Body of pancreas (tissue), 4 donors: ENCODE measurements at places on chromosomes 2 and 18. TPM values are rescaled to one million over a fixed set of nuclear protein-coding genes. Genes with fewer than 3 reads are reported as not detected.

- no peak overlapping the region for H3K27ac ChIP-seq
- no peak for DNase-seq
- H3K36me3 ChIP-seq = no peaks in the 10 kb centered on the region
- H3K4me3 ChIP-seq = no peak overlapping the region
- no peaks in the 10 kb centered on the region for H3K4me1 ChIP-seq
These were observed 234.5 kb downstream of the TWIST2 start for GRCh38 chr2:239082425-239082824.

DNA sequence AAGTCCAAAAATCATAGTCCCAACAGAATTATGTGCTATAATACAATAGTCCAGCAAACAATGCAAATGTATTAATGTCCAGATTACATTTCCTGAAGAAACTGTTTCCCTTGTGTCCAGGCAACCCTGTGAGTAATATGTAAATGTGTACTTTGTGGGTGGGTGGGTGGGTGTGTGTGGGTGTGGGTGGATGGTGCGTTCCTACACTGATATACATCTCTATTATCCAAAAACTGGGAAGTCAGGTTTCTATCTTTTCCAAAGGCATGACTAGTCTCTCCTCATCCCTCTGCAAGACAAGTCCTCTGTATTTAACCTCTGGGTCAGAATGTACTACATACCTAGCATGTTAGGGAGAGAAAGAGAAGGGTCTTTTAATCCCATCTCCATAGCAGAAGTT lies 71.6 kb downstream of the LNPK start:
- H3K27ac ChIP-seq = no peak overlapping the region
- no peak for DNase-seq
- H3K4me1 ChIP-seq = no peaks in the 10 kb centered on the region
- no peak overlapping the region for H3K4me3 ChIP-seq

DNA sequence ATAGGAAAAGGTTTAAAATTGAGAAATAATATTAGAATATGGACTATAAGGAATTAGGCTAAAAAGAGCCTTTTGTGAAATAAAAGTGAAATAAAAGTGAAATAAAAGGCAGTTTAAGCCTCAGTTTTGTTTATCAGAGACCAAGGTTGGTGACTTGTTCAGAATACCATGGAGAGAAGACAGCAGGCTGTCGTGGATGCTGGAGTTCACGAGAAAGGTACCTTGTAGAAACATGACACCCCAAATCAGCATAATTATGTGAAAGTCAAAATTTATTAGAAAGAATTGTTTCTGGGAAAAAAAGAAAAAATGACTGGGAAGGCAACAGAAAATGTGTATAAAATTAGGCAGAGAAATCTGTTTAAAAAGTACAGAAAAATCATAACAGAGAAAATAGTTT lies 46.5 kb upstream of the SPAG16 start:
- no peaks in the 10 kb centered on the region for H3K36me3 ChIP-seq
- DNase-seq = no peak
- H3K27ac ChIP-seq = no peak overlapping the region
- no peak overlapping the region for H3K4me3 ChIP-seq
- H3K4me1 ChIP-seq = peaks cover 11% of the 10 kb centered on the region

Gene TXNDC2
- total RNA-seq = not detected

- DNase-seq = no peak
- no peaks in the 10 kb centered on the region for H3K27me3 ChIP-seq
- H3K4me1 ChIP-seq = no peaks in the 10 kb centered on the region
- H3K4me3 ChIP-seq = no peak overlapping the region
- no peak overlapping the region for H3K27ac ChIP-seq
These were observed 183.7 kb upstream of the LHCGR start for GRCh38 chr2:48939232-48939631.

Gene MDH1
- 61.2 TPM for total RNA-seq

- H3K4me3 ChIP-seq = no peak overlapping the region
- H3K27ac ChIP-seq = no peak overlapping the region
- H3K4me1 ChIP-seq = no peaks in the 10 kb centered on the region
These were observed 273.2 kb upstream of the SIX3 start for GRCh38 chr2:44668336-44668735.

GRCh38 chr2:28692411-28692810 lies 59.2 kb upstream of the PPP1CB start:
- H3K27me3 ChIP-seq = no peaks in the 10 kb centered on the region
- H3K4me3 ChIP-seq = no peak overlapping the region

- no peaks in the 10 kb centered on the region for H3K36me3 ChIP-seq
- H3K27me3 ChIP-seq = no peaks in the 10 kb centered on the region
- H3K27ac ChIP-seq = no peak overlapping the region
- no peak for DNase-seq
- H3K4me1 ChIP-seq = no peaks in the 10 kb centered on the region
These were observed 1090.2 kb upstream of the PIK3C3 start for GRCh38 chr18:40864846-40865245.

DNA sequence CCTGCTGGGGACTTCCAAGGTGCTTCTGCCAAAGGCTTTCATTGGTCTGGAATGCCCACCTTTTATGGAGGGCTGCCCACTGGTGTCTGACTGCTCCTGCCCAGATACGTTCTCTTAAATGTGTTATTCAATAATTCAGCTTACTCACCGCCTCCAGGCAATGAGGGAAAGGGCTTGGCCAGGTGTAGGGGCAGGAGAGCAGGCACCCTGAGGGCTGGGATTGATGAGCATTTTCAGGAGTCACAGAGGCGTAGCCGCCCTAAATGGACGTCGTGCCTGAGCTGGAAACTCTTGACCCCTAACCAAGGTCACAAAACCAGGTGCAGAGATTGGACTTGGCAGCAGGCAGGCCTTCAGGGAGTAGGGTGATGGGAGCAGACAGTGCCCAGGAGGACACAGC lies 26.8 kb downstream of the MAL start:
- DNase-seq = no peak
- no peak overlapping the region for H3K4me3 ChIP-seq
- H3K27ac ChIP-seq = no peak overlapping the region

- H3K27me3 ChIP-seq = no peaks in the 10 kb centered on the region
- no peak for DNase-seq
- H3K4me1 ChIP-seq = no peaks in the 10 kb centered on the region
- H3K36me3 ChIP-seq = no peaks in the 10 kb centered on the region
These were observed 27.6 kb upstream of the SOCS6 start for GRCh38 chr18:70261141-70261788.

GRCh38 chr2:227853204-227853629 lies 18.2 kb upstream of the DAW1 start:
- DNase-seq = peak; percentile 22
- no peak overlapping the region for H3K4me3 ChIP-seq
- H3K27ac ChIP-seq = no peak overlapping the region

DNA sequence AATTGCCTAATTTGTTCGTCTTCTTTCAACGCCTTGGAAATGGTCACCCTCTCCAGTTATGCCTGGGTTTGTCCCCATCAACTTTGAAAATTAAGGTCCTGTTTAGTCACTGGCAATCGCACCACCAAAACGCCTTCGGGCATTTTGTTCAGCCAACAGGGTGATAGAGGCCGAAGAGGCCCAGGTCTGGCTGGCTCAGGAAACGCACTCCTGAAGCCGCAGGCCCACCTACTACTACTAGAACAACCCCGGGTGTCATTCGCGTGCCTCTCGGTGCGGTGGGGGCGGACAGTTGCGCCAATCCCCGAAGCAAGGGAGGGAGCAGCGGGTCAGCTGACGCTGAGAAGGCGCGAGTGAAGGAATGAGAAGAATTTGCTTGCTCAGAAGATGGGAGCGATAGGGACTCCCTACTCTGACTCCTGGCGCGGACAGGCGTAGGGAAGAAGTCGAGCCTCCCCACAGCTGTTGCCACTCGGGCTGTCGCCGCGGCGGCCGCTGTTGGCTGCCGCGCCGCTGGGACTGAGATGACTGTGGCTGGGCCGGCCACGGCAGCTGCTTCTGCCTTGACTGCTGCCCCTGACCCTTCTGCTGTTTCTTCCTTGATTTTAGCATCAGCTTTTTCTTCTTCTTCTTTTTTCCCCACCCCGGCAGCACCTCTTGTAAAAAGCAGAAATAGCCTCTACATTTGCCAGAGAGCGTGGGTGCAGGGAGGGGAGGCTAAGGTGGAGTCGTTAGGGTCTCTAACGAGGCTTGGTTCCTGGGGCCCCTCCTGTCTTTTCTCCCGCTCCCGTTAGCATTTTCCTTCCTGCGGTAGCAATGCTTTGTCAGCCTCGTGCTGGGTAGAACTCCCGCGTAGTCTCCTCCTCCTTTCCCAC lies 387.6 kb downstream of the FIGN start:
- DNase-seq = peak; percentile 72
- H3K36me3 ChIP-seq = no peaks in the 10 kb centered on the region
- no peak overlapping the region for H3K4me3 ChIP-seq
- no peak overlapping the region for H3K27ac ChIP-seq

Gene XPO1
- 70.0 TPM for total RNA-seq

GRCh38 chr2:237297421-237298150 lies 116.4 kb downstream of the COL6A3 start:
- H3K27ac ChIP-seq = no peak overlapping the region
- H3K4me1 ChIP-seq = no peaks in the 10 kb centered on the region
- H3K36me3 ChIP-seq = no peaks in the 10 kb centered on the region
- DNase-seq = no peak
- H3K4me3 ChIP-seq = no peak overlapping the region

DNA sequence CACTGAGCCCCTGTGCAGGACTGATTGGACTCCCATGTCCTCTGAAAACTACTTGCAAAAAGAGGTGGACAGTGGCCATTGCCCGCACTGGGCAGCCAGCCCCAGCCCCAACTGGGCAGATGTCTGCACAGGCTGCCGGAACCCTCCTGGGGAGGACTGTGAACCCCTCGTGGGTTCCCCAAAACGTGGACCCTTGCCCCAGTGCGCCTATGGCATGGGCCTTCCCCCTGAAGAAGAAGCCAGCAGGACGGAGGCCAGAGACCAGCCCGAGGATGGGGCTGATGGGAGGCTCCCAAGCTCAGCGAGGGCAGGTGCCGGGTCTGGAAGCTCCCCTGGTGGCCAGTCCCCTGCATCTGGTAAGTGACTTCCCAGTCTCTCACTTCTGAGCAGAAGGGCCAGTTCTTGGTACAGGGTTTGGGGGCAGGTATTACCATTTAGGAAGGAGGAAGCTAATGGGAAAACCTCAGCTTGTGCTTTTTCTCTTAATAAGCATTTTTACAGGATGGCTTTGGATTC lies 44.1 kb downstream of the TNFRSF11A start:
- H3K4me1 ChIP-seq = no peaks in the 10 kb centered on the region
- no peak overlapping the region for H3K27ac ChIP-seq
- H3K4me3 ChIP-seq = no peak overlapping the region

DNA sequence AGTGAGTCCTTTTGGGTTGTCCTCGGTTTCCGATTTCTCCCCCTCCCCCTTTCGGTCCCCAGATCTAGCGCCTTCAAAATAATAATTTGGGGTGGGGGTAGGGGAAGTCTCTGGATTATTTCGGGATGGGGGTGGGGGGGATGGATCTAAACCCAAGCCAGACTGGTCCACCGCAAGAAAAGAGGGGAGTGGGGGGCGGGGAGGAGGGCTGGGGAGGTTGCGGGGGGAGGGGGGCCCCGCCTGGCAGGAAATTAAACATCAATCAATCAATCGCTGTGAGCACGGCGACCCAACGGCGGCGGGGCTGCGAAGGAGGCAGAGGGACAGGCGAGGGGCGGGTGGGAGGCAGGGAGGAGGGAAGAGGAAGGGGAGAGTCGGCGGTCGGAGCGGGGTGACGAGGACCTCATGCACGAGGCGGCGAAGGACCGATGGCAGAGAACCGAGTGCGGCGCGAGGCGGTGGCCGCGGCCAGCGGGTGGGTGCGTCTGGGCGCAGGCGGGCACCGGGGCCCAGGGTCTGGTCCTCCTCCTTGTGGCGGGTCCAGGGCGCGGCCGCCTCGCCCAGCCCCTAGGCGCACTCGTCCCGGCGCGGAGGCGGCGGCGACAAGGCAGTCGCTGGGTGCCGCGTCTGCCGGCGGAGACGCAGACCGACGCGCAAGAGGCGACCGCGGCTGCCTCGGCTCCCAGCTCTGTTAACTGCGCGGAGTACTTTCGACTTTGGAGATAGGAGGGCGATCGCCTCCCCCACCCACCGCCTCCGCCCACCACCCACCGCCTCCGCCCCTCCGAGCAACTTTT lies 468 bp upstream of the SATB2 start:
- DNase-seq = no peak
- peak overlapping the region; percentile 55 for H3K4me3 ChIP-seq
- no peaks in the 10 kb centered on the region for H3K36me3 ChIP-seq
- H3K4me1 ChIP-seq = peaks cover 34% of the 10 kb centered on the region
- peaks cover 4% of the 10 kb centered on the region for H3K27me3 ChIP-seq
- H3K27ac ChIP-seq = peak overlapping the region; percentile 44
